Ovary (tissue), 10 donors: ENCODE measurements at places on chromosomes 7 and 10. TPM values are rescaled to one million over a fixed set of nuclear protein-coding genes. Genes with fewer than 3 reads are reported as not detected.

TRIM74 gene
- polyA plus RNA-seq = 0.63 TPM

ZCWPW1 gene
- 9.3 TPM for polyA plus RNA-seq

TLX1 gene
- not detected for polyA plus RNA-seq

CDNF gene
- 3.4 TPM for polyA plus RNA-seq

GPR22 gene
- not detected for polyA plus RNA-seq

PILRA gene
- polyA plus RNA-seq = 4.8 TPM

RASSF4 gene
- 8.1 TPM for polyA plus RNA-seq
